Stimulated activated CD4-positive, alpha-beta T cell treated with anti-CD3 and anti-CD28 coated beads, Interleukin-1b, Interleukin-23, amount 100 ng/mL, for 24 hours (primary cell): ENCODE measurements at places on chromosomes 4 and X.
A peak's percentile ranks its signal among the peaks of the same experiment; 100 is the strongest.

DNA sequence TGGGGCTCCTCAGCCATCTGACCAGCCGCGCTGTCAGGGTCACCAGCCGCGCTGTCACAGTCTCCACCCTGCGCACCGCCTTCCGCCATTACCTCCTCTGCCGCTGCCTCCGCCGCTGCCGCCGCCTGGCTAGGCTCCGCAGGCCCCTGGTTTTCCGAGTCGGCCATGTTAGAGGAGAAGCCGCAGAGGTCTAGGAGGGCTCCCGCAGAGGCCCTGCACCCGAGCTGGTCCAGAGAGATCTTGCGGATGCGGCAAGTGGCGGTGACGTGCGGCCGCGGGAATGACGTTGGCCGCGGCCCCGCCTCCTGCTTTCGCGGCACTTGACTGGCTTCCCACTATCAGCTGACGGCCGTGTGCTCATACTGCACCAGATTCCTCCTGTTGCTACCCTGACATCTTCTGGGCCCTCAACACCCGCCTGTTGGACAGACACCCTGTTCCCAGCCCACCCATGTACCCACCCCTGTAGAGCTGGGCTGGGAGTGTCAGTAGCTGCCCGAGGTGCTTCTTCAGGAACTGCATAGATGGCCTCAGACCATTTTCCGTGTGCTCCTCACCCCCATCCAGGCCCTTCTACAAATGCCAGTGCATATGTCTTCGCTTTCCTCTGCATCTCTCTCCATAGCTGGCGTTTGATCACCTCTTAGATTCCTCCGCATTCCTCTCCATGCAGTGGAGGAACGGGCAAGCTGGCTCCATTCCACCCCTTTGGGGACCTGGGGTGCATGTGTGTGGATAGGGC, at the start of gene NAP1L5:
Gene NAP1L5, minus strand, starts transcription at position 242 of the 742 bp plus-strand sequence. Its CDS starts 75 bp downstream, at position 167.
- peak; percentile 32 for DNase-seq

- DNase-seq, result no peak
Observed at GRCh38 chr4:96097040-96097607, 257.2 kb downstream of the PDHA2 start.

- DNase-seq, result no peak
Observed at GRCh38 chr4:56211202-56211601, 176.1 kb downstream of the AASDH start.

DNA sequence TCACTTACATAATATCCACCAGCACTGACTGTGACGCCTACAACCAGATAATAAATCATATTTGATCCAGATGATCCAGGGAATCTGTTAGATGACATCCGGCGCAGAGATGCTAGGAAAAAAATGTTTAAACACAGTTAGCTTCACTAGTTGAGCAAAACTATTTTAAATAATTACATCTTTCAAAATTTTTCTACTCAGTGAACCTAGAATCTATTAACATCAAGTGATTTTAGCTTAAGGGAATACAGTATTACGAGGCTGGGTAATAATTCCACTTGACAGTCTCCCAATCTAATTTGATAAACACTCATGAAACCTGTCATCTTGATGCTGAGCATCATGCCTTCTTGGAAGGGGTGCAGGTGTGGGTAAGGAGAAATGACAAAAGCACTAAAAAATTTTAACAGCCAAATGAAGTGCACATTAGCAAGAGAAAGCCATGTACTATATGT, 4.7 kb downstream of the MGARP start:
- DNase-seq, result no peak

GRCh38 chrX:1178580-1179057, 33.8 kb downstream of the CRLF2 start:
- DNase-seq, result no peak

DNA sequence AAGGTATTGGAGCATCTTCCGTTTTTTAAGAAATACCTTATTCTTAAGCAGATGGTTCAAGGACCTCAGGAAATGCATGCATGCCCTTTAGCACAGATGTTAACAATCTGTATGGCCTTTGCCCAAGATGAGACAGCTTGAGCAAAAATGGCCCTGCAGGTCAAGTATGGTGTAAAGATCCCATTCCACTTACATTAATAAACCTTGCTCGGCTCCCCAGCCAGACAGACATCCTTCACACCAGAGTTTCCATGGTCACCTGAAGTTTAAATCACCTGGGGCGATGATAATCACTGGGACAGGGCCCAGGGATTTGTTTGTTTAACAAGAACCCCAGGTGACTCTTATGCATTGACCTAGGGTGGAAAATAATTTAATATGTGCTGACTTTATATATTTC, 287.0 kb upstream of the NOCT start:
- DNase-seq, result no peak

DNA sequence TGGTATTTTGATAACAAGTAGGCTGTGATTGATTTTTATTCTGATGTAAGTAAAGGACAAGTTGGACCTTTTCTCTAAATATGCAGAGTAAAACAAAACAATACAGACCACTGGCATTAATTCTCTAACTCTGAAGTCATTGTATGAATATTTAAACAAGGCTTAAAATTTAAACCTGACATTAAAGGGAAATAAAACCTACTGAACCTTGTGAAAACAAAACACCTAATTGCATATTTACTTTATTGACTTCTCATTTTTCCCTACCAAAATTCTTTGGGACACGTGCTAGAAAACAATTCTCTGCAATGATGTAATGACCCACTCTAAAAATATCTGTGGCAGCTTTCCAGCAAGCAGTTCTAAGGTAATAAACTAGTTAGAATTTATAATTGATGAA, 369.7 kb upstream of the TRAM1L1 start:
- no peak for DNase-seq

DNA sequence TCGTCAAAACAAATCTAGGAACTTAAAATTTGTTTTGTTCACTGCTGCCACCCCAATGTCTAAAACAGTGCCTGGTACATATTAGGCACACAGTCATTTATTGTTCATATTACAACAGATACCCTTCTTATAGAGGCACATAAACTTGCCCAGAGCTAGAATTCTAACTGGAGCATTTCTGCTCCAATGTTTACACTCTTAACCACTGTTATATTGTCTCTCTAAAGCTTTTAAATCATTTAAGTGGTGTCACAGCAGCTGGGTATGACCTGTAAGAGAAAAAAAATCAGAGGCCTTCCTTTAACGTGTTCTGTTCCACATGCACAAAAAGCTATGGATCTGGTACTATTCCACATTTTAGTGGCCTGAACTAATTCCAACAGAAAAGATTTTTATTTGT, 3.0 kb downstream of the UBE2D3 start:
- no peak for DNase-seq

- no peak for DNase-seq
Observed at GRCh38 chr4:47536966-47537365, 51.9 kb downstream of the ATP10D start.

GRCh38 chr4:39587881-39588280, 50.8 kb downstream of the SMIM14 start:
- no peak for DNase-seq

GRCh38 chr4:163556177-163556576, 61.7 kb downstream of the TMA16 start:
- DNase-seq, result no peak

- no peak for DNase-seq
Observed at GRCh38 chrX:66053414-66053813, 13.5 kb upstream of the VSIG4 start.

DNA sequence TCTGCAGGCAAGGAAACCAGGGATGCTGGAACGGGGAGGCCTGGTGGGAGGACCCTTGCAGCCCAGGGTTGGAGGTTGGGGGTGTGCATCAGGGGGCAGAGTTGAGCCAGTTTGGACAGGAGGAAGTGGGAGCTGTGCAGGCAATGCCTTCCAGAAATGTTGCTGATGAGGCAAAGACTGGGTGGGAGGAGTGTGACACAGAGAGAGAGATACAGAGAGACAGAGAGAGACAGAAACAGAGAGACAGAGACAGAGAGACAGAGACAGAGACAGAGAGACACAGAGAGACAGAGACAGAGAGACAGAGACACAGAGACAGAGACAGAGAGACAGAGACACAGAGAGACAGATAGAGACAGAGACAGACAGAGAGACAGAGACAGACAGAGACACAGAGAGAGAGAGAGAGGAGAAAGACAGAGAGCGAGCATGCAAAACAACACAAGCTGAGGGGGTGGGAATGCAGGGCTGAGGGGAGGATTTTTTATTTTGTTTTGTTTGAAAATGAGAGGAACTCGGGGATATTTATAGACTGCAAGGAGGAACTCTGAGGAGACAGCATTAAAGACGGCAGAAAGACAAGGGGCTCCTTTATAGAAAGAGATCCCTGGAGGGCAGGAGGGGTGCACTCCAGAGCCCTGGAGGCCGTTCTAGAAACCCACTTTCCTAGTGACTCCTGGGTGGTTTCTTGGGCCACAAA, 1.9 kb upstream of the HAUS3 start:
- no peak for DNase-seq

DNA sequence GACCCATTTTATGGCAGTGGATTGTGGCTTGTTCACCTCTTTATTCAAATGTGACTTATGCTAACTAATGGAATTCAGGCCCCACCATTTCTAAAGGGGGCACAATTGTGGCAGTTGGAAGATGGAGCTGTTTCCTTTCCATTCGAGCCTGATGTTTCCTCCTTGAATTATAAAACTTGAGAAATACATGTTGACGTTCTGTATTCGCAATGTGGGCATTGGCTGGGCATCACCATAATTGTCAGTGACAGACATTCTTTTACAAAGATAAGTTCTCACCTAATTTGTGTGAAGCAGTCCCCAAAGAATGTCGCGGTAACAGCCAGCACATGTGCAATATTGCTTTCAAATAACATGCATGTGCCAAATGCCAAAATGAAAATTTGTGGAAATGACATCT, 1070.2 kb upstream of the TENM3 start:
- DNase-seq, result no peak

DNA sequence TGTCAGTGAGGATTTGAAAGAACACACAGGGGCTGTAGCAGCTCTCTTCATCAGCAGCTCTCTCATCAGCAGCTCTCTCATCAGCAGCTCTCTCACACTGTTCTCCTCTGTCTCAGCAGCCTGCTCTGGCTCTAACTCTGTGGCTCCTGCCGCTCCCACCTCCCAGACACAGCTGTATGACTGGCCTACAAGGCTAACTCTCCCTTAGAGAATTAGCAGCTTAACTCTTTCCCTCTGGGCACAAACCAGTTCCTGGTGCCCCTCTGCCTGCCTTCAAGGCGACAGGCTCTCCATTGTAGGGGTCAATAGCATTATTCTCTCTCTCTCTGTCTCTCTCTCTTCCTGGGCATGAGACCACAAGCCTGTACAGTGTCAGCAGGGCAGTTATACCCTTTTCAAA, 385.6 kb upstream of the PCDH10 start:
- DNase-seq, result no peak

DNA sequence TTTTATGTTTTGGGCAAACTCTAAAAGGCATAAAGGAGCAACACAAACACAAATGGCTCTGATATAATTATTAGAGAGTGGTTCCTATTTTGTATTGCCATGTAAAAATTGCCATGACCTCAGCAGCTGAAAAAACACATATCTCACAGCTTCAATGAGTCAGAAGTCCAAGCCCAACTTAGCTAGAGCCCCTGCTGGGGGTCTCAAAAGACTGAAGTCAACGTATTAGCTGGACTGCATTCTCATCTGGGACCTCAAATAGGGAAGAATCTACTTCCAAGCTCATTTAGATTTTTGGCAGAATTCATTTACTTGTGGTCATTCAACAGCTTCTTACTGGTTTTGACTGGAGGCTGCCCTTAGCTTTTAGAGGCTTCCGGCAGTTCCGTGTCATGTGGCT, 47.4 kb downstream of the FREM3 start:
- DNase-seq, result no peak

DNA sequence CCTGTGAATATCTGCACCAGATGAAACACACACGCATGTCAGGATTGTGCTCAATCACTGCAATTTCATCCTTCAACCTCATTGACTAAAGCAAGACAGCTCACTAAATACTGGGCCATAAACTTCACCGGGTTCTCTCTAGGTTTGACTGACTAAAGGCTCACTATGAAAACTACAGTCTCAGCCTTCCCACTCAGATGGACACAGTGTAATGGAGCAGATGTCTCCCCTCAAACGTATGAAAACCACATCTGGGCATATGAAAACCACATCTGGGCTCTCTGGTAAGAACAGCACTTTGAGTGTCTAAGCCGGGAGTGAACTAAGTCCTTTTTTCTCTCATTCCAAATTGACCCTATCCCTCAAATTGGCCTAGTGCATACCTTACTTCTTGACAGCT, 15.2 kb downstream of the GEMIN8 start:
- no peak for DNase-seq

GRCh38 chr4:30716681-30717207, 3.4 kb upstream of the PCDH7 start:
- no peak for DNase-seq

GRCh38 chr4:67459164-67459563, 86.1 kb downstream of the CENPC start:
- DNase-seq, result no peak

DNA sequence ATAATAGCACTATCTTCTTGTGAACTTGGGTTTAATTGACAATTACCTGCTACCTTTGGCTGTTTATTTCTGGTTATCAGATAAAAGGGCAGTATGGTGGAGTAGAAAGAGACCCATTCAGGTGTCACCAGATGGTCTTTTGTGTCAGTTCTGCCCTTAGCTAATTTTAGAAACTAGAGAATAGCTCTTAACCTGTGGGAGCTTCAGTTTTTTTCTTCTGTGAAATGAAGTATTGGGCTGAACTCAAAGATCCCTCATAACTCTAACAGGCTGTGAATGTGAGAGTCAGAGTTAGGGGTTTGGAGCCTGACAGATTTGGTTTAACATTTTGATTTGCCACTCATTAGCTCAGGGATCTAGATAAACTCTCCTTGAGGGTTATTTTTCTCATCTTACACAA, 335.2 kb downstream of the PPP1R2C start:
- no peak for DNase-seq

DNA sequence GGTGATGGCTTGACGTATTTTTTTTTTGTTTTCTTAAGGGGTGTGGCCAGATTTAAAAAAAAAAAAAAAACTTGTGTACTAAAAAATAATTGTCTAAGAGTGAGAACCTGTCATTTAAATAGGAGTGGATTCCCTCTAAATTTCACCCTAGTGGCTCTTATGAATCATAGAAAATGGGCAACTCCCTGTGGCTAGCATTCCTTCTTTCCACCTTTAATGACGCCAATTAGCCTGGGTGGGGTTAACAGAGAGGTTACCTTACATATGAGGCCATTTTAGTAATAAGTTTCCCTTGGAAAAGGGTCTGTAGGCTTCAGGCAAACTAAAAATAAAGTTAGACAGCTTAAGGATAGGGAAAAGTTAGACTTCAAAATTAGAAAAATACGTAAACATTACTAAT, 223.5 kb upstream of the FAM241A start:
- DNase-seq, result no peak

GRCh38 chrX:149629730-149630387, 1.7 kb downstream of the TMEM185A start:
- DNase-seq, result no peak

DNA sequence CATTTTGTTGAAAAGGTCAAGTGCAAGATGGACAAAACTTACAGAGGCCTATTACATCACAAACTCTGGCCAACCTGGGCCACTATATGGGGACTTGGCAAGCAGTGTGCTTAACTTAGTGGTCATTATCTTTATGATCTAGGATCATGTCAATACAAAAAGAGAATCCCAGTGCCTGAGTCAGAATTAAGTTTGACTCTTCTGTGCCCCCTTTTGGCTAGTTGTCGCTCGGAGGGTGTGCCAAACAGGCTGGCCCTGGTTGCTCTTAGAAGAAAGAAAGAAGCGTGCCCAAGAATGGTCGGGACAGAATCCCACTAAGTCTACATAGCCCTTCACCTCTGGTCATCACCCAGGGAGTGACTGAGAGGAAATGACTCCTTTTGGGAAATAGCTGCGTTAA, 100.1 kb downstream of the EIF4E start:
- peak; percentile 3 for DNase-seq
